G401 (cell line): ENCODE measurements at places on chromosomes 3 and 15. TPM values are rescaled to one million over a fixed set of nuclear protein-coding genes. Genes with fewer than 3 reads are reported as not detected.

GPR15 gene
- not detected in 2 replicates for total RNA-seq

CEMIP gene
- total RNA-seq, result 0.43 TPM in 1 of 2 replicates, not detected in the other

SEMA3B gene
- 68.1 and 81.8 TPM in 2 replicates for total RNA-seq

TYRO3 gene
- 25.9 and 26.2 TPM in 2 replicates for total RNA-seq

ITIH3 gene
- not detected in 2 replicates for total RNA-seq

ATR gene
- 7.7 and 26.1 TPM in 2 replicates for total RNA-seq

NCK1 gene
- 24.5 and 39.8 TPM in 2 replicates for total RNA-seq

EXOG gene
- total RNA-seq, result 16.6 and 18.2 TPM in 2 replicates

PLA2G4E gene
- total RNA-seq, result not detected in 2 replicates

RASL12 gene
- not detected in 2 replicates for total RNA-seq

- no peak for DNase-seq
These were observed 20.9 kb downstream of the TP63 start for GRCh38 chr3:189652042-189652441.

DNA sequence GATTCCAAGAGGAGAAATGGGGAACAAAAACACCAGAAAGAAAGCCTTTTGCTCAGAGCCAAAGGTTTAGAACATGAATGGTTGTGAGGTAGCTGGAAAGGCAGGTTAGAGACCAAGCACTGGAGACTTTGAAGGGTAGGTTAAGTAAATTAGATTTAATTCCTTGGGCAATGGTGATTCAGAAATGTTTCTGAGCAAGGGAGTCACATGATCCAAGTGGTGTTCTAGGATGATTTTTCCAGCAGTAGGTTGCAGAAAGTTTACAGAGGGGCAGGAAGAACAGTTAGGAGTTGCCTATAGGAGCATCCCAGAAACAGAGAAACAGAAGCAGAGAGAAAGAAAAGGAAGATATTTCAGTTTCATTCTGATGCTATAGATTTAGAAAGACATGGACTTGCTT, 139.8 kb downstream of the WDR76 start:
- no peak for DNase-seq

DNA sequence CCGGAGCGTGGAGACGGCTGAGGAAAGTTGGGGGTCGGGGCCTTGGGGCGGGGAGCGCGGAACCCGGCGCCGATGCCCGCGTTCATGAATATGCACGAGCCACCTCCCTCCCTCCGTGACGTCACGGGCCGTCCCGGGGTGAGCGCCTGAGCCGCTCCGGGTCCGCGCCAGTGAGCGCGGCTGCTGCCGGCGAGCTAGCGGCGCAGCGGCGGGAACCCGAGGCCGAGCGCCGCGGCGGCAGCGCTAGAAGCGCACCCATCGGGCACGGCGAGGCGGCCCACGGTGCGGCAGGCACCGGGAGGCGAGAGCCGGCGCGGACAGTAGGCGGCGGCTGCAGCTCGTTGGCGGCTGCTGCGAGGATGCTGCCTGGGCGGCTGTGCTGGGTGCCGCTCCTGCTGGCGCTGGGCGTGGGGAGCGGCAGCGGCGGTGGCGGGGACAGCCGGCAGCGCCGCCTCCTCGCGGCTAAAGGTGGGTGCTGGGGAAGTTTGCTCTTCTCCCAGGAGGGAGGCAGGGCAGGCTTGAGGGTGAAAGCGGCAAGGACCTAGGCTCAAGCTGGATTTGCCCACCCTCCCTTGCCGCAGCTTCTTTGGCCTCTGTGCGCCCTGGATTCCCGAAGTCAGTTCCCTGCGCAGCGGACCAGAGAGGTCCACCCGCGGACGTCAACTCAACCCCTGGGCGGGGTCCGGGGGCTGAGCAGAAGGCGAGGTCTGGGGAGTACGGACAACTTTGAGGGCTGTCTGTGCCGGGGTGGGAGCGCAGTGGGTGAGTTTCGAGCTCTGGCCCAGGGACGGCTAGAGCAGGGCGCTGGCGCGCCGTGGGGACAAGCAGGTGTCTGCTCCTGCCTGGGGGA, at the start of gene CLSTN2:
TSS of gene CLSTN2 (plus strand) at position 170 of the 850 bp plus-strand sequence.
- peak; percentile 20 for DNase-seq

GRCh38 chr15:68487087-68487843, 55.3 kb upstream of the ITGA11 start:
- no peak for DNase-seq

DNA sequence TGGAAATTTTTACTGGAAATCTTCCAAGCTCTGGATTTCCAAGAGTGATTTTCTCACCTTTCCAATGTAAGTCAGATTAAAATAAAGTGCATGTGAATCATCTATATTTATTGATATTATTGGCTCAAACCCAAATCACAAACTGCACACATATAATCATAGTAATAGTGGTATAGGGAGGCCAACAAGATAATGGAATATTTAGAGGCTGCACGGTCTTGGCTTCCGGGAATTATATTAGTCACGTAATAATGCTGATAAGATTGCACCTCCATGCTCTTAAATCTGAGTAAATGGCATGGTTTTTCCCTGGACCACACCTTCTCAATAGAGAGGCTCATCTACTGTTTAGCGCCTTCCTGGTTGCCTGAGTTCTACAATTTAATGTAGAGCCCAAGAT, 567.1 kb upstream of the NR2F2 start:
- DNase-seq, result no peak

DNA sequence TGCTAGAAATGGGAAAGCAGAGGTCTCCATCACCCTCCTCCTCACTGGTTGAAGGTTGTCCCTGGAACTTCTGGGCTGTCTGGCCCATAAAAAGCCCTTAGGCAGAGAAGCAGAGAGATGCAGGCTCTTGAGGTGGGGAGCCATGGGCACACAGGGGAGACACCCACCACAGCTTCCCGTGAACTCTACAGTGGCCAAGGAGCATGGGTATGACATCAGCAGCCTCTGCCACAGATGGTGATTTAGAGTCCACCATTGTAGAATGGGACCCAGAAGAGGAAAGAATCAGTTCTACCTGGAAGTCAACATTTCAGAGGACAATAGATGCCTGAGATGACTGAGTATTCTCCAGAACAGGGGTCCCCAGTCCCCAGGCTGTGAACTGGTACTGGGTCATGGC, 105.6 kb upstream of the LRRN1 start:
- no peak for DNase-seq
